ENCODE measurements at places on chromosomes 2 and 18. TPM values are rescaled to one million over a fixed set of nuclear protein-coding genes. Genes with fewer than 3 reads are reported as not detected.

PLEKHM3 gene
- total RNA-seq: 12.5 TPM

DNA sequence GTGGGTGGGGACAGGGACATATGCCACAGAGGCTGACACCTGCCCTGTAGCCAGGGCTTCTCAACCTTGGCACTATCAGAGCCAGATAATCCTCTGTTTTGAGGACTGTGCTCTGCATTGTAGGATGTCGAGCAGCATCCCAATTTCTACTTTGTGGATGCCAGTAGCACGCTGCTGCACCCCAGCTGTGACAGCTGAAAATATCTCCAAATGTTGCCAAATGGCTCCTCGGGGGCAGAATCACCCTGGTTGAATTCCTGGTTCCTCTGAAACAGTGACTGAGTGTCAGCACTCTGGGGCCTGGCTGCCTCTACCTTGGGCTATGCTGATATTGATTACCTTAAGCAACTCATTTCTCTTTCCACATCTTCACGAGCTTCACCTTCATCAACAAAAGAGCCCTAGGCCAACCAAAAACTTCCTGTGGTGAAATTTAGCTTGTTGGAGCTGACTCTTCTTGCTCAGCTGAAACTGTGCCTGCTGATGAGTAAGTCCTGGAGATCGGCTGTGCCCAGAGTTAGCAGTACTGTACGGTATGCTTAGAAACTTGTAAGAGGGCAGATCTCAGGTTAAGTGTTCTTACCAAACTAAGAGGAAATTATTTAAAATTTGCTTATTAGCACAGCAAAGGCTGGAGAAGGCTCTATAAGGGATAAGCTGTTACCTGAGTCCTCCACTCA is 138.1 kb downstream of the SEPTIN10 start:
- DNase-seq: peak; percentile 23

- DNase-seq: no peak
These were observed 269.5 kb upstream of the POU3F3 start for GRCh38 chr2:104584393-104584792.

- DNase-seq: no peak
These were observed 94.2 kb upstream of the STPG4 start for GRCh38 chr2:47249157-47249900.

C2orf15 gene
- 0.22 TPM for total RNA-seq

DNA sequence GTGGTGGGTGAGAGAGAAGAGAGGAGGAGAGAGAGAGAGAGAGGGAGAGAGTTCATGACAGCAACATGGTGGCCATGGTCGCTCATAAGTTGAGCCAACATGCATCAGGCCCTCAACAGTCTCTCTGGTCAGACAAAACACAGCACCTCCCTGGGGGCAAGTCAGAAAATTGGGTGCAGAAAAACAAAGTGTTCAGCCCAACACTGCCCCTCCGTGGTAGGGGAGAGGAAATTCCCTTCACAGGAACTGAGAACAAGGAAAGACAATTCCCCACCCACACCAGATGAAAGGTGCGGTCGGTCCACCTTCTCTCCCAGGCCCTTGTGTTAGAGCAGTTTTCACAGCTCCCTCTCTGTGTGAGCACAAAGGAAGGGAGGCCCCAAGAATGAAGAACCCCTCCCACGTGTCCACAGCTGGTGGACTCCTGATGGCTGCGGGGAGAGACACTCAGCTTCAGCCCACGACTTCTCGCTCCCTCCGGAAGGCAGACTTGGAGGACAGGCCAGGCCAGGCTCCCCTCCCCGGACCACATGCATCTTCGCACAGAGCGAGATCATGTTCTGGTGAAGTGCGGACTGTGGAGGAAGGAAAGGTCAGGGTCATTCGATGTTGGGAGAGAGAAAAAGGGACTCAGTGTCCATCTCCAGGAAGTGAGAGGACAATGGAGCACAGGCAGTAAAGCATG is 181.7 kb downstream of the ANAPC1 start:
- no peak for DNase-seq
